Cortex of kidney (tissue), 1 donor: ENCODE measurements at places on chromosomes 11 and 22.

DNA sequence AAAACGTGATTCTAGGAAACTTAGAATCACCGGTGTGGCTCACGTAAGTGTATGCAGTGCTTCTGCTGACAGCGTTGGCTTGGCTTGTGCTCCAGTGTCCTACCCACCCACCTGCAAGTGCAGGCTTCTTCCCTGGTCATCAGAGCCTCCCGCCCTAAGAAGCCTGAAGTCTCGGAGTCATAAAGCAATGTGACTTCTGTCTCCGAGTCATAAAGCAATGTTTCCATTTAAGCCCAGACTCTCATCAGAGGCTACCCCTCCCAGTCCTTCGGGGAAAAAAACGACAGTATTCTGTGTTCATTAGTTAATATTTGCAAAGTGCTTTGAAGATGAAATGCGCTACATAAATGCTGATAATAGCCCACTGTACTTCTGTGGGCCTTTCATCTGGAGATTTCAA lies 293.8 kb downstream of the OPCML start:
- DNase-seq = no peak

GRCh38 chr11:68999093-68999747 lies 13.8 kb downstream of the MRGPRF start:
- no peak for DNase-seq

GRCh38 chr22:37187891-37188761 lies at the start of gene C1QTNF6:
Gene C1QTNF6 (minus strand): TSS chr22:37188247. CDS start chr22:37188213, 34 bp downstream.
- no peak for DNase-seq

GRCh38 chr11:8041576-8041975 lies 39.4 kb upstream of the TUB start:
- DNase-seq = no peak

GRCh38 chr22:21606775-21607174 lies 23.0 kb downstream of the YDJC start:
- no peak for DNase-seq

DNA sequence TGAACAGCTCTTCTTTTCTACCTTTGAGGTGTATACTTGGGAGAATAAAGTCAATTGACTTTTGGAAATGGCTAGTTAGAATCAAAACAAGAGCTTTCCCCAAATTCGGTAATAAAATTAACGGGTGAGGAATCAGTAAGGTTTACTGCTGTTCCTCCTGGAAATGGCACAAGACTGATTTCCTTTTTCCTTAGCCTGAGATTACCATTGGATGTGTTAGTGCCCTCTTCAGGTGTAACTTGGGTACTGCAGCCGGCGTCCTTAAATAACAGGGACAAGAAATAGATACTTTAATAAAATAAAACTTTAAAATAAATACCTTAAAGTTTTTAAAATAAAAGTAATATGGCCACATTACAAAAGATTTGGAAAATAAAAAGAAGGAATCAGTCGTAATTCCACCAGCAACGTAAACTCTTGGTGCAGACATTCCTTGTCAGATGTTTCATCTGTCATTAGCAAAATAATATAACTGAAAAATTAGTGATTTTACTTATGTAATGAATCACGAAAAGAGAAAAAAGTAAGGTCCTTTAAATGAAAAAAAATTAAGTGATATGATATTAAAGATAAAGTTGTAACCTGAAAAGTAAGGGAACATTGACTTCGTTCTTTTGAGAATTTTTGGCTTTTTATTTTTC lies 29.7 kb downstream of the ZFTA start:
- no peak for DNase-seq

DNA sequence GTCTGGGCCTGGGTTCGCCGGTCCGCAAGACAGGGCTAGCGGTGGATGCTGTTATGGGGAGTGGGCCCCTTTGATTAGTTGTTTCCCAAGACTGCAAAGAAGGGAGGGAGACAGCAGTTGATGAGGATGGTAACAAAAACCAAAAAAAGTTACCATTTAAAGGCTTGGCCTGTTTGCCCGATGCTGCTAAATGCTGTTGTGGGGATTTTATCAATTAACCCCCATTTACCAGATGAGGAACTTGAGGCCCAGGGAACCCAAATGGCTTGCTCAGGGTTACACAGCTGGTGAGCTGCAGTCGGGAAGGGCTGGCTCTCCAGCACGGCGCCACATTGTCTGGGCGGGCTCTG lies 3.4 kb downstream of the TRPT1 start:
- no peak for DNase-seq

GRCh38 chr22:42372976-42373375 lies 59.2 kb downstream of the NFAM1 start:
- DNase-seq = no peak

- no peak for DNase-seq
Measured at GRCh38 chr22:23781065-23781464, 5.7 kb upstream of the SMARCB1 start.

- DNase-seq = no peak
Measured at GRCh38 chr11:24312464-24313238, 184.2 kb upstream of the LUZP2 start.

DNA sequence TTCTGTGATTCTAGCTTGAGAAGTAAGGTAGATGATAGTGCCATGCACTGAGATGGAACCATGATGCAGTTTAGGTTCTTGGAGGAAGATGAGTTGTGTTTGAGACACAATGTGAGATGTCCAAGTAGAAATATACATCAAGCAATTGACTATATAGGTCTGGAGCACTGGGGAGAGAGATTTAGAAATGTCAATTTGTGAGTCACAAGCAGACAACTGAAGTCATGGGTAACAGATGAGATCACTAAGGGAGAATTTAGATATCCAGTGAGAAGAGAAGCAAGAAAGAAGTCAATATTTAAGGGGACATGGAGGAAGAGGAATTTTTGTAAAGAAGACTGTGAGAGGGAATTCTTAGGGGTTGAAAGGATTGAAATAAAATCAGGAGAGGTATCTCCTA lies 65.1 kb upstream of the RRAS2 start:
- no peak for DNase-seq

DNA sequence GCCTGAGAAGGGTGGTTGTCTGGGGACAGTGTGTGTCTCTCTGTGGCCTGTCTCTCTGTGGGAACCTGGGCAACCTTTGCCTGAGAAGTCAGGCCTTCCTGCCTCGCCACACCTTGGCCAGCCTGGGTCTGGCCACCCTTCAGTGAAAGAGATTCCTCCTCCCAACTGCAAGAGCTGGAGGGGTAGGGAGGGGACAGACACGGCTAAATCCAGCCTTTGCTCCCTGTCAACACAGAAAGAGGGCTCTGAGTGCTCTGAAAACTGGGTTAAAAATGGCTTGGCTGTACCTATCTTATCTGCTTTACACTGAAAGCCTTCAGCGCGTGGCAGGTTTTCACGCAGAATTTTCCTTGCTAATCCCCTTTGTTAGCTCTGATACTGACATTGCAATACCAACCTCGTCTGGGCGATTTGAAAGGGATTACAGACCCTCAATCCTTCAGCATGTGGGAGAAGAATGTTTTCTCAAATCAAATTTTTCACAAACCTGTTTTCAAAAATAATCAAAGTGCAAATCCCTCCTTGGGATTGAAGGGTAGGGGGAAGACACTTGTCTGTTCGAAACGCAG lies 163.7 kb downstream of the DSCAML1 start:
- DNase-seq = no peak

GRCh38 chr22:24985826-24986214 lies 33.3 kb downstream of the KIAA1671 start:
- DNase-seq = no peak

DNA sequence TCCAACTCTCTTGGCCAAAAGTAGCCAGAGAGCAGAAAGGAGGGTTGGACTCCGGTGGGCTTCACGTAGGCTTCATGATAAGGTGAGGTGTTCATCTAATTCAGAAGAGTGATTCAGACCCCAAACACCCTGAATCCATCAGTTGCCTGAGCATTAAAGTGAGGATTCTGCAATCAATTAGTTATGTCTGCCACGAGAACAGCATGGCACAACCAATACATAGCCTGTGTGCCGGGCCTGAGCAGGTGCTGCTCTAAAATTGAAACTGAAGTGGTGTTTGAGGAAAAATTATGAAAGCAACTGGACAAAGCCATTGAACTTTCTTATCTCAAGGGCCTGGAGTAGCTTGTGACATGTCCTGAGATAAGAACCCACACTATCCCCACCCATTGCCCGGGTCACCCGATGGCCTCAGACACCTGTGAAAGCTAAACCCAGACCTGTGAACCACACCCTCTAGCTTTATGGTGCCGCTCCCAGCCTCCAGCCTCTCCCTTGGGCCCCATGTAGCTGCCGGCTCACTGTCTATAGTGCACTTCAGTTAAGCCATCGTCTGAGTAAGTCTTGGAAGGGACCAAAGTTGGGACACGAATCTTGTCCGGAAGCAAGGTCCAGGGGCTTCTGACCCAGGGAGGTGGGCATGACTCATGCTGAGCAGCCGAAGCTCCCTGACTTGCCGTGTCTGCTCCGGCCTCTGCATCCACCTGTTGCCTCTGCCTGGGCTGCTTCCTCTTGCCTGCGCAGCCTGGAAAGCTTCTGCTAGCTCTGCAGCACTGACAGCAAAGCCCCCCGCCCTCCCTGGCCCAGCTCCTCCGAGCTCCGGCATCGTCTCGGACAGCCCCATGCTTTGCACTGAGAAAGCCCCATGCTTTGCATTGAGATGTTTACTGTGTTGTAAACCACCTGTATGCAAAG lies 5.7 kb upstream of the MYEOV start:
- DNase-seq = no peak

GRCh38 chr22:19422440-19423301 lies 8.9 kb downstream of the HIRA start:
- no peak for DNase-seq

- DNase-seq = no peak
Measured at GRCh38 chr11:120302001-120302805, 22.9 kb upstream of the TLCD5 start.

- no peak for DNase-seq
Measured at GRCh38 chr11:95088946-95089619, 563 bp upstream of the ENDOD1 start.

DNA sequence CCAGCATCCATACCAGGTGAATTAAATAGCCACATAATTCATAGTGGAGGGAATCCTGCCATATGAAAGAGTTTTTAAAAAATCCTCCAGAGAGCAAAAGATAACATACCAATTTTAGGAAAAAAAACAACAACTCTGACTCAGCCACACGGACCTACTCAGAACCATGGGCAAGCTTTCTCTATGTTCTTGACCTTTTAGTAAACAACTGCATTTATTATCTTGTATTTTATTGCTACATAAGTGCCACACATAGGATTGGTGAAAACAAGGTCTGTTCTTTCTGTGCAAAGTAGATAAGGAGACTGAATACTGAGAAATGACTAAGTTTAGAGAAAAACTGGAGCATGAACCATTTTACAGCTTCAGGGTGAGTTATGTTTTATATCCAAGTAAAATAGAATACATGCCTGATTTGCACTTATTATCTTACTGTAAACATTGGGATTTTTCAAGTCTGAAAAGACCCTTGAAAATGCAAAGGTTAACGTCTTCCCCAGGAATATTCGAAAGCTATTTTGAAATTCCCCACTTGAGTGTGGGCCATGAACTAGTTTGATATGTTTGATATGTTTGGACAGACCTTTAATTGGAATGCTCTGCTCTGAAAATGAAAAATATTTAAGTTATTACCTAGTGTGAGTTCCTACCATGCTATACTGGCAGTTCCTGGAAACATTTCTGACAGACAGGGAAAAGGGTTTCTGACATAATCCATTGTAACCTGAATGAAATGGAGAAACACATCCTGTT lies 89.5 kb upstream of the DDI1 start:
- DNase-seq = no peak

DNA sequence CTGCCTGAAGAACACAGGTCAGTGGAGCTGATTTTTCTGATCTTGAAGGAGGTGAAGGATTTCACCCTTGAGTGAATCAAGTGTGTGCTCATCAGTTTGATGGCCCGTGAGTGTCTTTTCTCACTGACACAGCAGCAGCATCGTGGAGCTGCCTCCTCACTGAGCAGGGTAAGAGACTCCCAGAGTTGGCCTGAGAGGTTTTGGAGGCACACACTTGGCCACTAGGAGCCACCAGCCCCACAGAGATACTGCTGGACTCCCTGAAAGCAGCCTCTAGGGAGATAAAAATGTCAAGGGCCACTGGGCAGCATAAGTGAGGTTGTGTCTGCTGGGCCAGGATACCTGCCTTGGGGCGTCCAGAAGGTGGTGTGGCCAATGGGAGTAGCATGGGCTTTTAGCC lies 245.4 kb downstream of the GRIK4 start:
- no peak for DNase-seq

- no peak for DNase-seq
Measured at GRCh38 chr11:112718483-112718882, 242.7 kb upstream of the NCAM1 start.

- DNase-seq = no peak
Measured at GRCh38 chr11:73931039-73931645, 19.7 kb upstream of the DNAJB13 start.

DNA sequence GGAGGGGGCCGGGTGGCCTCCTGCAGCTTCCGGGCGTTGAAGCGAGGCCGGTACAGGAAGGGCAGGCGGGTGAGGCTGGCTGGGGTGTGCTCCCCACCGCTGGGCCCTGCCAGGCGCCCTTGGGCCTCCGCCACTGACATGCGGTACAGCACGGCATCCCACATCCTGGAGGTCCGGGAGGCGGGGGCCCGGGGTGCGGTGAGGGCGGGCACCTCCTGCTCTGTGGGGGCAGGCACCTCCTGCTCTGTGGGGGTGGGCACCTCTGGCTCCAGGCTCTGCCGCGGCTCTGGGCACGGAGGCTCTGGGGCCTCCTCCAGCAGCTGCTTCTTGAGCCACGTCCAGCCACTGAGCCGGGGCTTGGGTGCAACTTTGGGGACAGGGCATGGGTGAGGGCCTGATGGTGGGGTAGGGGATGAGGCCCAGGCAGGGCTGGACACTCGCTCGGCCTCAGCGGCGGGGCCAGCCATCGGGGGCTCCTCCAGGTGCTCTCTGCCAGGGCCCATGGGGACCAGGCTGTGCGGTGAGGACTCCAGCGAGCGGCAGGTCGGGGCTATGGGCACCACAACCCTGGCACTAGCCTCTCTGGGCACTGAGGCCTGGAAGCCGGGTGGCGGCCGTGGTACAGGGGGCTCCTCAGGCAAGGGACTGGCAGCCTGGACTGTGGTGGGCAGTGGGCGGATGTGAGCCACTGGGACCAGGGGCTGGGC lies 2.3 kb downstream of the PRR33 start:
- no peak for DNase-seq

DNA sequence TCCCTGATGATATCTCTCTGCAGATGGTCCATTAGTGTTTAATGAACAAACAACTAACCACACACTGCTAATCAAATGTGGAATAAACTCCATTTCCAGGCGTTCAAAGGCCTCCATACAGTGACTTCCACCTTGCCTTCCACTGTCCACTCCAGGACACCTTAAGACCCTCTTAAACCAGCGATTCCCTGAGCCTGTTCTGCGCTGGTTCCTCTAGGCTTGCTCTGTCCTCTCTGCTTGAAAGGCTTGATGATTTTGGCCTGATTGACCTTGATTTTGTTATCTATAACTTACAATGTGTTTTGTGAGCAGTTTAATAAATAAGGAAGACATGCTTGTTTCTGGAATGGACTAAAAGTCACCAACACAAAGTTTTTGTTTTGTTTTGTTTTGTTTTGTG lies 12.0 kb downstream of the OVCH2 start:
- DNase-seq = no peak

GRCh38 chr22:30362651-30363281 lies 6.0 kb downstream of the CCDC157 start:
- DNase-seq = no peak
